Stimulated activated CD8-positive, alpha-beta memory T cell treated with anti-CD3 and anti-CD28 coated beads, Interleukin-2, amount 100 ng/mL, for 48 hours (primary cell): ENCODE measurements at places on chromosomes 12 and 14.

- DNase-seq, result no peak
These were observed 55.1 kb upstream of the FRMD6 start for GRCh38 chr14:51596488-51597117.

DNA sequence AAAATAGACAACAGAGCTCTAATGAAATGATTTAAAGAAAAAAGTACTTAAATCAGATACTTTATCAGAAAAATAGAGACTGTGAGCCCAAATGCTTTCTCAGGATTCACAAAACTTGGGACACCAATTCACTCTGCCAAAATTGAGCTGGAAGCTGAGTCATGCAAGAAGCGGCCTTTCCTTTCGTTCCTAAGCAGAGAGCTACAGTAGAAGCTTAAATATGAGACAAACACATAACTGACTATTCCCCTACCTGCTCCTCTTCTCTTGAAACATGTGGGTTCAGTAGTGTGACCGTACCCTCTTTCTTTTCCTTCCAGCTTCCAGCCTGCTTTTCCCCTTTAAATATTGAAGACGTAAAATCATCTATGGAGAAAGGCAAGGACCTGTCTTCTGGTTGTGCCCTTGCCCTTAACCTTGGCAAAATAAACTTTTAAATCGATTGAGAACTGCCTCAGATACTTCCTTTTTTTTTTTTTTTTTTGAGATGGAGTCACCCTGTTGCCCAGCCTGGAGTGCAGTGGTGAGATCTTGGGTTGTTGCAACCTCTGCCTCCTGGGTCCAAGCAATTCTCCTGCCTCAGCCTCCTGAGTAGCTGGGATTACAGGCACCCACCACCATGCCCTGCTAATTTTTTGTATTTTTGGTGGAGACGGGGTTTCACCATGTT is 4.4 kb upstream of the SDS start:
- no peak for DNase-seq

DNA sequence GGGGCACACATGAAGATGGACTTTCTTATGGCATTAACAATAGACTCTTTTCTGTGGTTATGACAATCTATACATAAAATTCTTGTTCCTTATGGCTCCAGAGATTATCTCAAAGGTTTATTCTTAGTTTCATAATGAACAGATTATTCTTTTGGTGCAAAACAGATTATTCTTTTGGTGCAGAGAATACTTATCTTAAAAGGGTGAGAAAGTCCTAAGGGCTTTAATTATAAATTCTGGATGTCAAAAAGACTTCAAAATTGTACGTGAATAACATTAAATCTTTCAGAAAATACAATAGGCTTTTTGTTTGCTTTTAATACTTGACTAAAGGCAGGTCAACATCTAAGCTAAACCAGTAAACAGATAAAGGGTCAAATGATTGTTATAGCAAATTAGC is 69.3 kb downstream of the MNAT1 start:
- DNase-seq, result no peak

DNA sequence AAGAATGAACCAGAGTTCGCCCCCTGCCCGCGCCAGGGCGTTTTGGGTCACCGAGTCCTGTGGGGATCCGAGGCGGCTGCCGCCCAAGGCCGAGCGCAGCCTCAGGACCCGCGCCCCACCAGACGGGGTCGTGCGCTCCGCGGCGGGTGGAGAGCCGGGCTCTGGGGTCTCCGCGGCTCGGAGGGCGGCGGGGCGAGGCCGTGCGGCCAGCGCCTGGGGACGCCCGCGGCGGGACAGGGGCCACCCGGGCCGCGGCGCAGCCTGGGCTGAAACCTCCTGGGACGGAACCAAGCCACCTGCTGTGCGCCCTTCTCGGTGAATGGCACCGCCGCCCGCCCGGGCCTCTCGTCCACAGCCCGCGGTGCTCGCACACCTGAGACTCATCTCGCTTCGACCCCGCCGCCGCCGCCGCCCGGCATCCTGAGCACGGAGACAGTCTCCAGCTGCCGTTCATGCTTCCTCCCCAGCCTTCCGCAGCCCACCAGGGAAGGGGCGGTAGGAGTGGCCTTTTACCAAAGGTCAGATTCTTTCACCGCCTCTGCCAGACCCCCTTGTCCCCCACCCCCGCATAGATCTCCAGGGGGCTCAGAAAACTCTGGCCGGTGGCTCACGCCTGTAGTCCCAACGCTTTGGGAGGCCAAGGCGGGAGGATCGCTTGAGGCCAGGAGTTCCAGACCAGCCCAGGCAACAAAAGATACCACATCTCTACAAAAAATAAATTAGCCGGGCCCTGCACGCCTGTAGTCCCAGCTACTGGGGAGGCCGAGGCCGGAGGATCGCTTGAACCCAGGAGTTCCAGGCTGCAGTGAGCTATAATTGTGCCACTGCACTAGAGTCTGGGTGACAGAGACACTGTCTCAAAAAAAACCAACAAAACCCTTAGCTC is 901 bp downstream of the B3GNT4 start:
- DNase-seq, result no peak

DNA sequence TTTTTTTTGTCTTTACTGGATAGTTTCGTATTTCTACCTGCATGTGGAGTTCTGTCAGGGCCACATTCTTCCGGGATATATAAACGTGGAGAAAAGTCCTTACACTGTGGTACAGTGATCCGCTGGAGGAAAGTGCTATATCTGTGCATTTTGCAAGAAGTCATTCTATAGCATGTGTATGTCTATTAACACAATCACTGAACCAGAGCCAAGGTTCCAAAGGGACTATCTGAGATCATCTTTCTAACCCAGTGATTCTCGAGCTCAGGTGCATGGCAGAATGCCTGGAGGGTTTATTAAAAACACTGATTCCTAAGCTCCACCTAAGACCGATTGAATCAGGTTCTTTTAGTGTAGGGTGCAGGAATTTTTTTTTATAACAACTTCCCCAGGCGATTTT is 354.0 kb downstream of the NRXN3 start:
- no peak for DNase-seq

- no peak for DNase-seq
These were observed 4.2 kb upstream of the BAZ2A start for GRCh38 chr12:56634242-56634836.

DNA sequence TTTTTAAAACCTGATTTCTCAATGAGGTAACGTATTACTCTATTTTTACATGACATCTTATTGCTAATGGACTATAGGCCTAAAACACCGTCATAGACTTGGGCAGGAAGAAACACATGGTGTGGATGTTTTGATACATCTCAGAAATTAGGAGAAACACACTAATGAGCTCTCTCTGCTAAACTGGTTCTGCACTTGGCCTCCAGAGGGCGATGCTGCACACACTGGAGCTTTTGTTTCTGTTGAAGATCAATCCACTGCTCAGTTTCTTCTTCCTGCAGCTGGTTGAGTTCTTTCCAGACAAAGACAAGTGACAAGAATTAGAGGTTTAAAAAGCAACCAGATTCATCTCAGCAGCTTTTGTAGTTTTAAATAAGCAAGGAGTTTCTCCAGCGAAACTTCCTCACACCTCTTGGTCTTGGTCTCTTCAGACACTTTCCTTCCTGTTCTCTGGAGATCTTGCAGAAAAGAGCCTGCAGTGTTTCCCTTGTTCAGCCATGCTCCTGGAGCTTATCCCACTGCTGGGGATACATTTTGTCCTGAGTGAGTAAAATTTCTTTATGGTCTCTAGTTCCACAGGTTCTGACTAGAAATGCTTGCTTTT is 178.5 kb upstream of the OR4E1 start:
- peak; percentile 44 for DNase-seq

DNA sequence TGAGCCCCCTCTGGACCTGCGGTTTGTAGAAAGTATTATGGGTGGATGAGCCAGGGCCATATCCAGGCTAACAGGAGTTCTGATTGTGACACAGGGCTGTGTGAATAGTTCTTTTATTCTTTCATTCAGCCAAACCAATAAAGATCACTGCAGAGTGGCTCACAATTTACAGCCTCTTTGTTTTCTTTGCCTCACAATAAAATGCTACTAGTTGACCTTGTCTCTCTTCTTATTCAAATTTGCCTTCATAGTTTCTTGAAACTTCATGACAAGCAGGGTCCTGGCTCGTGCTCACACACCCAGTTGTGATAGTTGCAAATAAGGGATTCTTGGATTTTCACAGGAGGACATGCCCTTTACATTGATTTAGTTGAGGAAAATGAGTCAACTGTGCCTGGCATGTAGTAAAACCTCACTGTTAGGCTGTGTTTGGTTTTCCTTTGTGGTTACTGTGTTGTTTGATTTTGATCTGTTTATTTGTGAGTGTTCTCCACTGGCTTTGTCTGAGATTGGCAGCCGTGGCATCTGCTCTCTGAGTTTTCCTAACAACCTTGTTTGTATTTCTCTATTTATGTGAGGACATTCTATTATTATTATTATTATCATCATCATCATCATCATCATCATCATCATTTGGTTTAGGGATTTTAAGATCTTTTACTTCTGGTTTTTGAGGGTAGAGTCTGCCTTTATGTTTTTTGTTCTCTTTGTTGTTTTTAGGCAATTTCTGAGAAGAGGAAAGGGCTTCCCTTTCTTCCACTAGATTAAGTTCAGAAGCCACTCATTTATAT is 2.7 kb upstream of the KRT6B start:
- DNase-seq, result no peak

DNA sequence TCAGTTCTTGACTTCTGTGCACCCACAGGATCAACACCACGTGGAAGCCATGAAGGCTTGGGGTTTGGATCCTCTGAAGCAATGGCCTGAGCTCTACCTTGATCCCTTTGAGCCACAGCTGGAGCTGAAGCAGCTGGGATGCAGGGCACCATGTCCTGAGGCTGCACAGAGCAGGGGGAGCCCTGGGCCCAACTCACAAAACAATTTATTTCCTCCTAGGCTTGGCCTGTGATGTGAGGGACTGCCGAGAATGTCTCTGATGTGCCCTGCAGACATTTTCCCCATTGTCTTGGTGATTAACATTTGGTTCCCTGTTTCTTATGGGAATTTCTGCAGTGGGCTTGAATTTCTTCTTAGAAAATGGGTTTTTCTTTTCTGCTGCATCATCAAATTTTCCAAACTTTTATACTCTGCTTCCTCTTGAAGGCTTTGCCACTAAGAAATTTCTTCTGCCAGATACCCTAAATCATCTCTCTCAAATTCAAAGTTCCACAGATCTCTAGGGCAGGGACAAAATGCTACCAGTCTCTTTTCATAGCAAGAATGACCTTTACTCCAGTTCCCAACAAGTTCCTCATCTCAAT is 288.2 kb downstream of the CCDC59 start:
- DNase-seq, result no peak

DNA sequence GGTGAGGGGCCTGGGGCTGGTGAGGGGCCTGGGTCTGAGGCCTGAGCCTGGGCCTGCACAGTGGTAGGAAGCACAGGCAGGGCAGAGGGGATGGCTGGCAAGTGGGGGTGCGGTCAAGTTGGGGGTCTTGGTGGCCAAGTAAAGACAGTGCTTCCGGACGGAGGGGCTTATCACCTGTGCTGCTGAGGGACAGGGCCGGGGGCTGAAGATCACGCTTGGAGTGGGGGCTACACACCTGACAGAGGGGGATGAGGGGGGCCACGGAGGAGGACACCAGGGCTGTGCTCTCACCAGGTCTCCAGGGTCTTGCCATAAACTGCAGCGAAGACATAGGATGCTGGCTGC is 12.2 kb downstream of the TEDC1 start:
- DNase-seq, result no peak

GRCh38 chr14:90924621-90925340 is 108.6 kb upstream of the TTC7B start:
- DNase-seq, result no peak

GRCh38 chr12:68477261-68477772 is 133.4 kb upstream of the RAP1B start:
- no peak for DNase-seq

DNA sequence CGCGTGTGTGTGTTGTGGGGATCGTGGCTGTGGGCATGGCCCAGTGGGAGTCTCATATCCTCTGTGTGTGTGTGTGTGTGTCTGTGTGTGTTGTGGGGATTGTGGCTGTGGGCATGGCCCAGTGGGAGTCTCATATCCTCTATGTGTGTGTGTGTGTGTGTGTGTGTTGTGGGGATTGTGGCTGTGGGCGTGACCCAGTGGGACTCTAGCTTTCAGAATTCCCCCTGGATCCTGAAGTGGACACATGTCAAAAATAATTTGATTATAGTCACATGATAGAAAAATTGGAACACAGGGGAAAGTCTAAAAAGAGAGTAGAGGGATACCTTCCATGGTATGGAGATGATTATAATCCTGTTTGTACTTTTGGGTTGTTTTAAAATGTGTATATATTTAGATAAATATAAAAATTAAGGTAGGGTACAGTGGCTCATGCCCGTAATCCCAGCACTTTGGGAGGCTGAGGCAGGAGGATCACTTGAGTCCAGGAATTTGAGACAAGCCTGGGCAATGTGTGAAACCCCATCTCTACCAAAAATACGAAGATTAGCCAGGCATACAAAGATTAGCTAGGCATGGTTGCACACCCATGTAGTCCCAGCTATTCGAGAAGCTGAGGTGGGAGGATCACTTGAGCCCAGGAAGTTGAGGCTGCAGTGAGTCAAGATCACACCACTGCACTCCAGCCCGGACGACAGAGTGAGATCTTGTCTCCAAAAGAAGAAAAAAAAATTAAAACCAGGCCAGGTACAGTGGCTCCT is 11.0 kb downstream of the PAPLN start:
- DNase-seq, result no peak

- no peak for DNase-seq
These were observed 21.1 kb upstream of the ATF1 start for GRCh38 chr12:50742776-50743175.

GRCh38 chr12:54040148-54040494 is 7.3 kb downstream of the HOXC5 start:
- no peak for DNase-seq

DNA sequence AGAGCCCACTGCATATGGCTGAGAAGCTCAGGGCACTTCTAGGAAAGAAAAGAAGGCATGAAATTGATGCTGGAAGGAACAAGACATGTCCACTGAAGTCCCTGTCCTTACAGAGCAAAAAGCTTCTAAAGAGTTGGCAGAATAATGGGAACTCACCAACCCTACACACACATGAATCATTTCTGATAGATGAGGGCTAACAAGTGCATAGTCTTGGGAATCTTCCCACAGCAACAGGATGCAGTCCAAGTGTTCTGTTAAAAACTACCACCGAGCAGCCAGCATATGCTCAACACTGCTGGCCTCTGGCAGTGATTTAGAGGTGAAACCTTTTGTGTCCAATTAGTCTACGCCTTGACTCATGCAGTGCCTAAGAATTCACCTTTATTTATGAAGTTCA is 44.8 kb downstream of the RHOJ start:
- no peak for DNase-seq

- DNase-seq, result no peak
These were observed 103.4 kb upstream of the MAP1LC3B2 start for GRCh38 chr12:116455540-116456329.

GRCh38 chr12:87991483-87991882 is 37.7 kb downstream of the C12orf50 start:
- no peak for DNase-seq

DNA sequence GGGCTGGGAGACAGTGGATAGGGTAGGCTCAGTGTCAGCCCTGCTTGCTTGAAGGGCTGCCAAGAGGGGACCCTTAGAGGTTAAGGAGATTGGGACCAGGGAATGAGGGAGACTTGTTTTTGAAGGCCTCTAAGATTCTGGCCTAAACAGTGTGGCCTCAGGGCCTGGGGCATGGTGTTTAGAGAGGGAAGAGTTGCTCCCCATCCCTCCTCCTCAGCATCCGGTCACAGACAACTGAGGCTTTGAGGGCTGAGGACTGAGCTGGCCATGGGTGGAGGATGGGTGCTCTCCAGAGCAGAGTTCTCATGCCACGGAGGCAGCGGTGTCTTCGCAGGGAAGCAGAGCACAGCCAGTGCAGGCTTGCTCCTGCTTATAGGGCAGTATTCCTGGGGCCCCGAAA is 49.4 kb downstream of the KRT80 start:
- DNase-seq, result no peak

GRCh38 chr12:95809000-95809680 is 18.6 kb upstream of the NTN4 start:
- DNase-seq, result no peak

GRCh38 chr12:52145228-52146088 is 46.4 kb downstream of the KRT80 start:
- DNase-seq, result no peak
